C1 segment of cervical spinal cord (tissue), 14 donors: ENCODE measurements at places on chromosomes 5 and 9.

DNA sequence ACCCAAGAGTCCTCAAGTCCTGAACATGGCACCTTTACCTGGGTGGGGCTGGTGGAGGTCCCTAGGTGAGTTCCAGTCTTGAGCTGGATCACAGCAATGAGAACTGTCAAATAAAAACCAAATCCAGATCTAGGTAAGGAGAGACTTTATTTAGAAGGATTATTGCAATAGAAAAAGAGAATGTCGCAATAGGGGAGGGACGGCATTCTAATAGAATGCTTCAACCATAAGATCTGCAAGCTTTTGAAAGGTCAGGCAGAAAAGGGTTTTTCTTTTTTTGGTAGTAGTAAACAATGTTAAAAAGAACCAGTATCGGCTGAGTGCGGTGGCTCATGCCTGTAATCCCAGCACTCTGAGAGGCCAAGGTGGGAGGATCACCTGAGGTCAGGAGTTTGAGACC lies 5.2 kb upstream of the GCNT1 start:
- DNase-seq, result no peak

DNA sequence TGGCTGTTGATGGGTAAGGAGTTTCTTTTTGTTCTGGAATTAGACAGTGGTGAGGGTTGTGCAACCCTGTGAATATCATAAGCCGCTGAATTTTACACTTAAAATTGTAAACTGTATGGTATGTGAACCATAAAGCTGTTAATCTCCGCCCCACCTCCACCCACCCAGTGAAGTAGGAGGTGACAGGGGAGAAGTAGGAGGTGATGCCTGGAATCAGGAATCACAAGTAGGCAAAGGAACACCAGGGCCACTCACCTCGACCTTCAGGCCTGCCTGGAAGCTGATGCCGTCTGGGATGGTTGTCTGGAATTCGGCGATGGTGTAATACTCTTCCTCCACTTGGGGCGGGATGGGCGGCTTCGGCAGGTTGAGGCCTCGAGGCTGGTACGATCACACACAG lies 62.3 kb upstream of the UBTD2 start:
- DNase-seq, result no peak

- no peak for DNase-seq
Measured at GRCh38 chr5:179870952-179871351, 12.3 kb upstream of the MRNIP start.

DNA sequence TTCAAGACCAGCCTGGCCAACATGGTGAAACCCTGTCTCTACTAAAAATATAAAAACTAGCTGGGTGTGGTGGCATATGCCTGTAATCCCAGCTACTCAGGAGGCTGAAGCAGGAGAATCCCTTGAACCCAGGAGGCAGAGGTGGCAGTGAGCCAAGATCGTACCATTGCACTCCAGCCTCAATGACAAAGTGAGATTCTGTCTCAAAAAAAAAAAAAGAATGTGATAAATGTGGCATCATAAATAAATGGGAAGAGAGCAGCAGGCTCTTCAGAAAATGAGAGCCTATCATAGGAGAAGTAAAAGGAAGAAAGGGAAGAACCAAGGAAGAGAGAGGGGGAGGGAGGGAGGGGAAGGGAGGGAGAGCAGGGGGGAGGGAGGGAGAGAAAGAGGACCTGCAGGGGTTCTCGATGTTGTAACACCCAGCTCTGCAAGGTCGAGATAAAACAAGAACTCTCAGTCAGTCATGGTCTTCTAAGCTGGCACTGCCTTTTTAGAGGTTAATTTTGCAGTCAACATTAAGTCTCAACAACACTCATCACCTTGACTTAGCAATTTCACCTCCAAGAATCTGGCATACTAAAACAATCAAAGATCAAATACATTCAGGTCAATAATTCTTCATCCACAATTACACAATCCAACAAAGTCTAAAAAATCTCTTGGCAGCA lies 68.7 kb upstream of the SIMC1 start:
- DNase-seq, result no peak

DNA sequence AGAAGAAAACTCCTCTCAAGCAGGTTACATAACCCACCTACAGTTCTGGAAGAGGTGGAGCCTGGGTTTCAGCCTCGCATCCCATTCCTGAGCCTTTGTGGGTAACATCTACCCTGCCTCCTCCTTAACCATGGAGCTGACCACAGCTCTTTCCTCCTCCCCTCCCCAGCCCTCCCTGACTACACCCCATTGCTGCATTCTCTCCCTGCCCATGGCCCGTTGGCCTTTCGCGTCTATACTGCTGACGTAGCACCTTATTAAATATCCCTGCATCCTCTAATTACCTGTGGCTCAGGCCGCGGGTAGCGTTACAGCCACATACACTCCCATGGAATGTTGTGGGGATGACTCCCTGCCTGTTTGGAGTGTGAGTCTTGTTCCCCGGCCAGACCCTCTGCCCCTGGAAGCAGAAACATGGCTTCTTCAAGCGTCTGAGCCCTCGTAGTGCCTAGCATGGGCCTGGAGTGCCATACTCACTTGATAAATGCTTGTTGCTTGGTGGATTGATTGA lies 72.8 kb downstream of the WWC1 start:
- DNase-seq, result no peak

DNA sequence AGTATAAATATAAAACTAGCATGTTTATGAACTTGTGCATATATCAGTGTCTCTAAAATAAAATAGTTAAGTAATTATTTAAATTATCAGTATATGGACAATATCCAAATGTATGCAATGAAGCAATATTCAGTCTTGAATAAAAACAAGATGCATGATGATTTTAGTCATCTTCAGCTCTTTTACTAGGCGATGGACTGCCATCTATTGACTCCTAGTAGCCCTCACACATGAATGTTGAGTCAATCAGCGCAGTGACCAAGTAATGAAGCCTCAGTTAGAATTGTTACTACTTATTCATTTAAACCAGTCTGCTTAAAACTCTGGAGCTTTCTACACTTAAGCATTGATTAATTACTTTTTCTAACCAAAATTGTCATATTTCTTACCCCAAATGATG lies 92.9 kb upstream of the GRHPR start:
- no peak for DNase-seq

DNA sequence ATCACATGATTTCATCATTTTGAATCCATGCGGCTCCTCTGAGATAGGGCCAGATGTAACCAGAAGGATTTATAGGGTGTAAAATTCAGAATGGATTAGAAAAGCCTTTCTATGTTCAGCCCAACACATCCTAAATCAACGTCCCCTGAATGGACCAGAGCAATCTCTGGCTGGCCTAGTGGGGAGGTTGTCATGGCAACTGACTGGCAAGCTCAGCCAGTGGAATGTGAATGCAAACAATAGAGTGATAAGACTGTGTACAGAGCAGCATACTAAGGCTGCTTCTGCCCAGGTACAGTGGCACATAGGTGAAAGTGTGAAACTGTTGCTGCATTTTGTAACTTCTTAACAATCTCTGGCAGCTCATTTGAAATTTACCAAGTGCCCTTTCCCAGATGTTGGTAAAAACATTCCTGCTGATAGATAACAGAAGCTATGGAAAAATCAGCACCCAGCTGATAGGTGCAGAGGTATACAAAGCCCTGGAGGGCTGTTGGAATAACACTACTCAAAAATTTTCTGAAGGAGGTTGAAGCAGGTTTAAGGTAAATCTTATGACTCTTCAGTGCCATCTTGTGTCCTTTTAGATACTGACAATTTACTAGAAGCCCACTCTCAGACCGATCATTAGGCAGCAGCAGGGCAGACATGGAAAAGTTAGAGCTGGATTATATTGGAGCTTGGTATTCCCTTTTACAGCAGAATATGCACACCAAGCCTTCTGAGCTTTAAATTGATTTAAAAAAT lies 267.2 kb downstream of the RAB3C start:
- DNase-seq, result no peak

DNA sequence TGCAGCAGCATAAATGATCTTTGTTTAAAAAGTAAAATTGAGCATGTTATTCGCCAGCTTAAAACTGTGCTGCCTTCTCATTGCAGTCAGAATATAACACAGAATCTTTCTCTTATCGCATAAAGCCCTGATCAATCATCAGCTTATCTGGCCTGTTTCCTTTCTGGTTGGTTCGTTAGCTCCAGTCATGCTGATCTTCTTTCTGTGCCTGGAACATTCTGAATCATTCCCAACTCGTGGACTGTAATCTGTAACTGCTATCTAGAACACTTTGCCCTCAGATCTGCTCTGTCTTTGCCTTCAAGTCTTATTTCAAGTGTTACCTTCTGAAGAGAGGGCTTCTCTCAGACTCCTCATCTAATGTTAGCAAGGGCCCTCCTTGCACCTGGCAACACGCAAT lies 11.9 kb upstream of the FER start:
- no peak for DNase-seq

DNA sequence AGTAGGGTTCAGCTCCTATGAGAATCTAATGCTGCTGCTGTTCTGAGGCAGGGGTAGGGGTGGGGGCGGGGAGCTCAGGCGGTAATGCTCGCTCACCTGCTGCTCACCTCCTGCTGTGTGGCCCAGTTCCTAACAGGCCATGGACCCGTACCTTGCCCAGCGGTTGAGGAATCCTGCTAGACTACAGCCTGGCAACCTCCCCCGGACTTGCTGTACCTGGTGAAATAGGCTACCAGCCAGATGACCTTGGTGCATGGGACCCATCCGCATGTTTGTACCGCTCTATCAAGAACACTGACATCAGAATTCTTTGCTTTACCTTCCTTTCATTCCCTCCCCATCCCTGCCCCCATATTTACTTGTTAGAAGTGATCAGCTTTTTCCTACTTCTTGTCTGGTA lies 15.3 kb downstream of the IL31RA start:
- DNase-seq, result no peak

GRCh38 chr5:73955271-73955846 lies 329.4 kb downstream of the ARHGEF28 start:
- DNase-seq, result no peak

- DNase-seq, result no peak
Measured at GRCh38 chr5:172165465-172165864, 22.6 kb downstream of the STK10 start.

GRCh38 chr5:94174748-94175411 lies 433.5 kb upstream of the POU5F2 start:
- DNase-seq, result no peak

DNA sequence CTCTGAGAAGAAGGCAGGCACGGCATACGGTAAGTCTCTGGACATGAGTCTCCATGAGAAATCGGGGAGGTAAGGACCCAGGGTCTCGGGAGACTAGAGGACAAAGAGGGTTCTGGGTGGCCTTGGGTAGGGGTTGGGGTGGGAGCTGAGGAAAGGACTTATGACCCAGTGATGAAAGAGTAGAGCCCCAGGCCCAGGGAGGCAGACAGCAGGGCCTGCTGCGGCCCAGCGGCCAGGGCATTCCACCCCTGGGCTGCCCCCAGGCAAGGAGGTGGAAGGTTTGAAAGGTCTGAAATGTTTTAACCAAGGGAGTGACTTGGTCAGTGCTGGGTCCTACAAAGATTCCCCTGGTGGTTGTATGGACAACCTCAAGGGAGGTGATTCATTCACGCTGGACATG lies 89.1 kb downstream of the CRB2 start:
- DNase-seq, result no peak

- no peak for DNase-seq
Measured at GRCh38 chr5:65663804-65664521, 39.1 kb downstream of the SHLD3 start.

DNA sequence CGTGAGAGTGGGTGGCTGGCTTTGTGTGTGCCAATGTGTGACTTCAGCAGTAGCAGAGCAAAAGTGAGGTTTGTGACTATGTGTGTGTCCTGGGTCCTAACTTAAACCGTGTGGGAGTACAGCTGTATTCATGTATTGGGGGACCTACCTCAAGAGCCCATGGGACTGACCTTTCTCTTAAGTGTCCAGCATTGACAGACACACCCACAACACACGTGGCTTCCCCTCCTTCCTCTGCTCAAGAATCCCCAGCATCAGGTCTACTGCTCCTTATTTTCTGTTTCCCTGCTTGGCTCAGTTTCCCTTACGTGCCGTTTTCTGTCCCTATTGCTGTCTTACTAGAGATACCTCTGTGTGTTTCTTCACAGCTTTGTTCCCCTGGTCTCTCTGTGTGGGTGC lies 616 bp downstream of the IL11RA start:
- no peak for DNase-seq

GRCh38 chr9:104853683-104854082 lies 74.3 kb downstream of the ABCA1 start:
- DNase-seq, result no peak

GRCh38 chr9:119304555-119304954 lies 64.7 kb downstream of the BRINP1 start:
- peak; percentile 3 for DNase-seq

DNA sequence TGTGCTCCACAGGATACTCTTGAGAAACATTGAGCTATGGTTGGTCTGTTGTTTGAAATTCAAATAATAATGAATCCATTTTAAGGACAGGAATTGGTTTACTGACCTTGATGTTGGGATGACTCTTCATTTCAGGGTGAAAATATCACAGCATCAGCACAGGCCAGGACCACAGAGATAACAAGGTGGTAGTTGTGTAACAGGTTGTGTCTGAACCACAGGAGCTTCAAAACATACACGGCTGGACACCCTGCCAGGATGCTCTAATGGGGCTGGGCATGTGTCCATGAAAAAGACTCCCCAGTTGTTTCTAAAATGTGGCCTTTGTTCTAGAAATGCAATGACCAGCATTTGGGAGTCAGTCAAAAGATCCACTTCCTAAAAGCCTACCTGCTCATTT lies 69.8 kb downstream of the ACO1 start:
- no peak for DNase-seq

GRCh38 chr5:58617241-58617640 lies 34.4 kb downstream of the RAB3C start:
- no peak for DNase-seq

DNA sequence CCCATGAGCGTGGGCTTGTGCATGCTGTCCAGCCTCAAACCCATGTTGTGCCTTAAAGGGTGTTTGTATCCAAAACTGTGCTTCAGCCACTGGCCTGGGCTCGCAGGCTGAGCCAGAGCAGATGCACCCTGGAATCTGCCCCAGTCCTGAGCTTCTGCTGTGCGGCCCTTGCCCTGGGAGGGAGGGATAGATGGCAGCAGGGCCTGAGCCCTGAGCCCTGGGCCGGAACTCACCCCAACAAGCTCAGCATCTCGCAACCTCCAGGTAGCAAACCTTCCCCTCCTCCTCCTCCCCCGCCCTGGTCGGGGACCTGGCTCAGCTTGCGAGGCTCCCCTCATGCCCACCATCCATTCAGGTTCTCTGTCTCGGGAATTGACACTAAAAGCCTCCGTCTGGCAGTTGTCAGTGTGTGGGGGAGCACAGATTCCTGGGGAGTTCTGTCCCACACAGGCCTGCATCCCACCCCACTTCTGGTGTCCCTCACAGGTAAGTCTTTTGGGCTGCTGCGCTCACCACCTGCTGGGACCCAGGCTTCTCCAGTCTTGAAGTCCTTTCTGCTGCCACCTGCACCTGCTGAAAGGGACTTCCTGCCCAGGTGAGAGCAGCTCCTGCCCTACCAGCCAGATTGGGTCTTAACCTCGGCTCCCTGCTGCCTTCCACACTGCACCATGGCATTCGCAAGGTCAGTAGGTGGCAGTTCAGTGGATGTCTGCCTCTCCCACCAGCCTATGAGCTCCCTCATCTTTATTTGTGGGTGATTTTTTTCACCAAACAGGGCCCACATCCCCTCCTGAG lies 55.2 kb upstream of the OLFM1 start:
- DNase-seq, result no peak

DNA sequence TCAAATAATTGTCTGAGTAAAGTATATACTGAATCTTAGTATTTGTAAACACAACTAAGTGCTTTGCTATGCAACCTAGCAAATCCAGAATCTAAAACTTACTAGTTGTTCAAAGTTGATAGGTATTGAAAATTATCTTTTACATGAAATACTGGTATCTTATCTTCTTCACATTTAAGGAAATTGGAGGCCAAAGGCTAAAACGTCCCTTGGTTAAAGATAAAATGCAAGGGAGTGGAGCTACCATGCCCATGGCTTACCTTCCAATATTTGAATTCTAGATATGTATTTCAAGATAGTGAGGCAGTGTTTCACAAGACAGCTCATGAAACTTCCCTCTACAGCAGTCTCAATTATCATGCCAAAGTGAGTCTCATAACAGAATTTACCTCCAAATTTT lies 373.5 kb downstream of the KIAA0825 start:
- no peak for DNase-seq
